Activated naive CD8-positive, alpha-beta T cell treated with anti-CD3 and anti-CD28 coated beads, Interleukin-2, amount 50 U/mL, for 16 hours (primary cell): ENCODE measurements at places on chromosomes 2 and 18.

DNA sequence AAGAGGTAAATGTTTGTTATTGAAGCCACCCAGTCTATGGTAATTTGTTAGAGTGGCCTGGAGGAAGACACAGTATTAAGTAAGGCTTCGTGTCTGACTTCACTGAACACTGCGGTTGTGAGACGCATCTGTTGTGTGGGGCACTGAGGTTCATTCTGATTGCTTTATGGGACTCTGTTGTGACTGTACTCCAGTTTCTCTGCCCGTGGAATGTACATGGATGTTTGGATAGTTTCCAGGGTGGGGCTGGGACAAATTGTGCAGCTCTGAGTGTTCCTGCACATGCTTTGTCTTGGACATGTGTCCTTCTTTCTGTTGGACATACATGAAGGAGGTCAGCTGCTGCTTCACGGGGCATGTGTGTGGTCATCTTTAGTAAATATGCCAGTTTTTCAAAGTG is 58.6 kb downstream of the ODC1 start:
- no peak for DNase-seq

GRCh38 chr2:194661431-194661830 is 995.6 kb upstream of the SLC39A10 start:
- no peak for DNase-seq

- no peak for DNase-seq
Observed at GRCh38 chr2:77008853-77009252, 513.3 kb downstream of the LRRTM4 start.

- DNase-seq: no peak
Observed at GRCh38 chr18:24561369-24561965, 101.0 kb downstream of the HRH4 start.

- no peak for DNase-seq
Observed at GRCh38 chr18:76507830-76508385, 12.9 kb upstream of the ZNF516 start.

GRCh38 chr18:70288851-70289328 is at the start of gene SOCS6:
Gene SOCS6 (plus strand): TSS chr18:70289045. CDS start chr18:70324669, 35,624 bp downstream.
- DNase-seq: no peak

DNA sequence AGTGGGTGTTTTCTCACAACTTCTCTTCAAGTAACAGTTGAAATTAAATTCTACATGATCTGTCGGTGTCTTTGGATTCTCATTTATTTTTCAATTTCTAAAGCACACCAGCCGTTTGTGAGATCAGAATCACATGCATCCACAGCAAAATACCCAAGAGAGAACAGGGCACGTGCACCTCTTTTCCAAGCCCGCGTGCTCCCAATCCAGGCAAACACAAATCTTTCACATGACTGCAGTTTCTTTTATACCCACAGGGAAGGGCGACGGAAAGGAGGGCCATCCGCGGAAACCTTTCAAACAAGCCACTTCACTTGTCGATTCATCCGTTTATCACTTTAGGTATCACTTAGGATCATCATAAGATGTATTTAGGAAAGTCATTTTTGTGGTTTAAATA is 13.0 kb upstream of the DAPL1 start:
- DNase-seq: no peak

GRCh38 chr2:205189301-205189700 is 493.0 kb upstream of the NRP2 start:
- no peak for DNase-seq

DNA sequence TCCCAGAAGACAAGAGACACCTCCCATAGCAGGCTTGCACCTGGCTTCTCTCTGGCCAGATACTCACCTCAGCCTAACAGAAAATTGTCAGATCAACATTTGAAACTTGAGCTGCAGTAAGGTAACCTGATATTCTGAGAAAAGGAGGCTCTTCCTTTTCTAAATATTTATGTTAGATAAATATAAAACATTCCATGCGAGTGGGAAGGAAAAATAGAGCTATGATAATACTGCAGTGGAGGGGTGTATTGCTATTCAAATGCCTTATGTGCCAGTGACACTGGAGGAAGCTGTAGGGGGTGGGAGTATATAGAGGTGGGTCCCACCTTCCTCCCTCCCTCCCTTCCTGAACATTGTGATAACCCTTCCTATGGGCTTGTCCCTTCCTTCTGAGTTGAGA is 515.5 kb upstream of the CHAC2 start:
- no peak for DNase-seq

GRCh38 chr2:32250290-32250689 is 14.4 kb downstream of the NLRC4 start:
- DNase-seq: no peak

- DNase-seq: no peak
Observed at GRCh38 chr2:105571445-105571987, 172.7 kb upstream of the FHL2 start.

GRCh38 chr2:37143974-37144373 is 12.8 kb downstream of the EIF2AK2 start:
- DNase-seq: no peak

- no peak for DNase-seq
Observed at GRCh38 chr2:7096726-7097352, 179.6 kb downstream of the RNF144A start.

GRCh38 chr2:222813177-222813843 is 47.5 kb upstream of the ACSL3 start:
- no peak for DNase-seq

GRCh38 chr18:3207565-3207964 is 12.2 kb downstream of the MYOM1 start:
- DNase-seq: no peak

DNA sequence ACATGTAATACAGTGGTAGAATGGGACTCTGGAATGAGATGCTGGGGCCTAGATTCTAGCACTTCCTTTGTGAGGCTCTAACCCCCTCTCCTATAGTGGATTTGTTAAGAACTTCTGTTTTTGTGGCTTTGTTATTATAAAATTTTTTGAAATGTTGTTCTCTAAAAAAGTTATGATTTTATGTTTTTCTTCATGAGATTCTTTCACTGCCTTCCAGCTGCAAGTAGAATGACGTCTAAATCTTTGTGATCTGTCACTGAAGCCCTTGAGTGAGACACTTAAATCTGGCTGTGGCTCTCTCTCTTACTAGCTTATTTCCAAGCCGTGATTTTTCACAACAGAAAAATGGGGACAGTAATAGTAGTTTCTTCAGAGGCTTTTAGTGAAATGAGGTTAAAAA is 1.6 kb downstream of the CASP8 start:
- DNase-seq: no peak

- DNase-seq: no peak
Observed at GRCh38 chr2:132669908-132670495, at the start of gene LYPD1. Gene LYPD1 (minus strand): TSS chr2:132670205. CDS start chr2:132669932, 273 bp downstream.
